ENCODE measurements at places on chromosomes 7 and 10.

- DNase-seq, result no peak
These were observed 218.8 kb downstream of the AUTS2 start for GRCh38 chr7:69817121-69817520.

- no peak for DNase-seq
These were observed 90.1 kb upstream of the CYP26C1 start for GRCh38 chr10:92970301-92971070.

DNA sequence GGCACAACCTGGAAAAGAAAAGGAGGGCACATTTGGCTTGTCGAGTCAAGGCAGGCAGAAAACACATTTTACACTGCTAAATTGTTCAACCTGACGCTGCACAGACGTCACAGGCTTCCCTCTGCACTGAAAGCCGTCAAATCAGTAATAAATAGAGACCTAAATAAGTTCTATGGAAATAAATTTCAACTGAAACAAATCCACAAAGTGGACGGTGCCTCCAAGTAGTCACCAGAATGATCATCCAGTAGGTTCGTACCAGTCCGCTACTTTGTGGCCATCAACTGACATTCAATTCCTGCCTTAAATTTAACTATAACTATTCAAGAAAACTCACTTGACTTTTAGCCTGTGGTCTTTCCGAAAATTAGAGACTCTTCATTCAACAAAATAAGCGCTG lies 49.0 kb downstream of the NPVF start:
- DNase-seq, result no peak

- DNase-seq, result no peak
These were observed 17.2 kb upstream of the MXI1 start for GRCh38 chr10:110190170-110190569.

GRCh38 chr10:6083523-6084475 lies 5.0 kb upstream of the RBM17 start:
- DNase-seq, result peak; percentile 46

DNA sequence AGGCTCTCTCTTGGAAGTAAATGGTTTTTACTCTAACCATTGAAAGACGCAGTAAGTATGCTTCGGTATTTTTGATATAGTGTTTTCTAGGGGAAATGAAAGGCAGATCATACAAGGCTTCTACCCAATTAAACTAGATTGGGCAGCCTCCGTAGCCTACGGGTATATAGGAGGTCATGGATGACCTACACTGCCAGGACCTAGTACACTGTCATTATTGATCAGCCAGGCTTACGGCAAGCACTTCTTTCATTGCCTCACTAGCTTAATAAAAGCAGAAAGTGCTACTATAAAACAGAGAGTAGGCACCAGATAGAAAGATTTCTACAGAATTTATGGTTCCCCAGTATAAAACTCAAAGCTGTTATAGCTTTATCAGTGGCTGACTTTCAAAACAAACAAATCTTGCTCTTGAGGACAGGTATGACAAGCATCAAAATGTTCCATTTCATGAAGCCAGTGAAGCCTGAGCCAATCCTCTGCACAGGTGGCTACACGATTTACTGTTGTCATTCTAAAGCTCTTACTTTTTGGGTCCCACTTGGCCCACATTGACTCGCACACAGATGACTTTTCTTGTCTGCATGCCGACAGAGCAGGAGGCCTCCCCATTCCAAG lies 358.1 kb downstream of the THSD7A start:
- no peak for DNase-seq

DNA sequence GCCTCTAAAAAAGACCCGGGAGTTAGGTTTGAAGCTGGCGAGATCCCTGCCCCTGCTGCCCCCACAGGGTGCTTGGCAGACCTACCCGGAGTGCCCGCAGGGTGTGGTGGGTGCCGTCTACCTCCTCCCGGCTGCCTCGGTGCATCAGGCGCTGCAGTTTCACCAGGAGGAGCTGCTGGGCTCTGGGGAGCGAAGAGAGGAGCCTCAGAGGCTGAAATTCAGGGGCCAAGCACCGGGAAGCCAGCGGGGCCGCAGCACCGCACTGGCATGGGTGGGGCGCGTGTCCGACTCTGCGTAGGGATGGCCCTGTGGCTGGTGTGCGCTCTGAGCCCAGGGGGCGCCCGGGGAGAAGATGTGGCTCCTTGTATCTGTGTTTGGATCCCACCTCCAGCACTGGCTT lies 74.3 kb upstream of the GNA12 start:
- no peak for DNase-seq

GRCh38 chr10:131146790-131147189 lies 164.7 kb downstream of the TCERG1L start:
- DNase-seq, result no peak

DNA sequence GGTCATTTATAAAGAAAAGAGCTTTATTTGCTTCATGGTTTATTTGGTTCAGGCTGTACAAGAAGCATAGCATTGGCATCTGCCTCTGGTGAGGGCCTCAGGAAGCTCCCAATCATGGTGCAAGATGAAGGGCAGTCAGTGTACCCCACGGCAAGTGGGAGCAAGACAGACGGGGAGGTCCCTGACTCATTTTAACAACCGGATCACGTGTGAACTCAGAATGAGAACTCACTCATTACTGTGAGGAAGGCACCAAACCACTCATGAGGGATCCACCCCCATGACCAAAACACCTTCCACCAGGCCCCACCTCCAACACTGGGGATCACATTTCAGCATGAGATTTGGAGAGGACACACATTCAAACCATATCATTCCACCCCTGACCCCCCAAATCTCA lies 15.7 kb upstream of the CRYGN start:
- no peak for DNase-seq

GRCh38 chr10:100983868-100984671 lies 3.2 kb downstream of the MRPL43 start:
- no peak for DNase-seq

DNA sequence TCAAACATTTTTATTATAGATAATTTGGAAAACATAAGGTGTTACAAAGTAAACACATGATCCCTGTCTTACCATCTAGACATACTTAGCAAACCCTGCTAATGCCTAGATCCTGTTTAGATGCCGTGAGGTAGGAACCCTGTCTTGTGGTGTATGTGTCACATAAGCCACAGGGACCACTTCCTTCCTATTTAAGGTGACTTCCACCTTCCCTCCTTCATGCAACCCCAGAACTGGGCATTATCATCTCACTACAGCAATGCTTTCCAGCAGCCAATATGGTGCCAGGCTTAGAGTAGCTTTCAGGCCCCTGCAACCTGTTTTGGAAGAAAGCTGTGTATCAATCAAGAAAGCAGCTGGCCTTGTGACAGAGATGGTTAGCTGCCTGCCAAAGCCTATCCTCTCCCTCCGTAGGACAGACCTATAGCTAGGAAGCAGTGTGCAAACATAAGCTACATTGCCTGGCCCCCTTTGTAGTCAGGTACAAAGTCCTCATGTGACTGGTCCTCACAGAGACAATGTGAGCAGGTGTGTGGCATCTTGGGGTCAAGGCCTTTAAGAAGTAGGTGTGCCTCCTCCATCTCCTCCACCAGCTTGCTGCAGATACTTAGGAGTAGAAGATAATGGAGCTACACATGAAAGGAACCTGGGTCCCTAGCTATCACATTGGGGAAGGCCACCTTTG lies 146.8 kb downstream of the SPAG6 start:
- no peak for DNase-seq

- DNase-seq, result no peak
These were observed 4.7 kb upstream of the LMBR1 start for GRCh38 chr7:156897673-156898072.

DNA sequence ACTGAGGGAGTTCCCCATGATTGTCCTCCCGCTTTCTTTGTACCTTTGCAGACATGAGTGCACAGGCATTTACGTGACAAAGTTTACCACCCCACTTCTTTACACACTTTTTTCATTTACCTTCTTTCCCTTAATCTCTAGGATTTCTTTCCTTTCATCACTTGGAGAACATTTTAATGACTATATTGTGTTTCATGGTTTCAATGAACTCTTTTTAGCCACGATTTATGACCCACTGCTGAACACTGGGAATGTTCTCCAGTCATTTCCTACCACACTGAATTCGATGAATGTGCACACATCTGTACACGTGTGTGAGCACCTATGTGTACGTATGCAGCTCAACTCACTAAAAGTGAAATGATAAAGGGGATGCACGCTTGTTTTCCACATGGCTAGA lies 371.7 kb upstream of the IGFBP3 start:
- DNase-seq, result no peak

DNA sequence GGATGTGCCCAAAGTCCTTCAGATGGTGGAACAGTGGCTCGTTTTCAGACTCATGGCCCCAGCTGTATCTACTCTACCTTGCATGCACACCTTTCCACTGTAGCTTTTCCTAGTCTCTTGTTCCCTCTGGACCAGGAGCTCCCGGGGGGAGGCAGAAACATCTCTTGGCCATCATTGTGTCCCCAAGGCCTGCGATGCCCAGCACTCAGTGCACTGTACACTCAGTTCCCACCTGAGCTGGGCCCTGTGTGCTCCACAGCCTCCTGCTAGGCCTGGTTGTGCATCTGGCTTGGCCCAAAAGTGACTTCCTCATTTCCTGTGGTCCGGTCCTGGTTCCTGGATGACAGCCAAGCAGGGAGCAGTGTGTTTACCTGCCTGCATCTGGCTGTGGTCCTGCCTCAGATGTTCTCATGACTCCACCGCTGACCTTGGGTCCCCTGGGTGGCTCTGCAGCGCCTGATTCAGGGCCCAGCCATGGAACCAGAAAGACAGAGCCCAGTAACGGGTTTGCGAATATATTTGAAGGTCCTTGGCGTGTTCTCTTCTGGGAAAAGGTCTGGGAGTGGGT lies 9.9 kb upstream of the DOCK1 start:
- no peak for DNase-seq

DNA sequence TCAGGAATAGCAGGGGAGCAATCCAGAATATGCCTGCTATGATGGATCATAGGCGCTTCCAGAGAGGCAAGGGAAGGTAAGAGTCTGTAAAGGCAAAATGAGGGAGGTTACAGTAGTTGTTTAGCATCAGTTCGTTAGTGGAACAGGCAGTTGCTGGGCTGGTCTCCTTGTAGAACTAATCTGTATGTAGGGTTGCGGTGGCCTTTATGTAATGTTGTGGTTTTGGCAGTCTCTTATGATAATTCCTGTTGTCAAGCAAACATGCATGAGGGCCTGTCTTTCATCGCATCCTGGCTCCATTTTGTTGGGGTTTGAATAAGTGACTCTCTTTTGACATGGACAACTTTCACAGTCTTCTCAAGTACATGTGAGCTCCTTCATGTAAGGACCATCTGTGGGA lies 427.8 kb upstream of the LRGUK start:
- peak; percentile 15 for DNase-seq

- DNase-seq, result no peak
These were observed 230.5 kb upstream of the TMEM229A start for GRCh38 chr7:124263232-124263827.

DNA sequence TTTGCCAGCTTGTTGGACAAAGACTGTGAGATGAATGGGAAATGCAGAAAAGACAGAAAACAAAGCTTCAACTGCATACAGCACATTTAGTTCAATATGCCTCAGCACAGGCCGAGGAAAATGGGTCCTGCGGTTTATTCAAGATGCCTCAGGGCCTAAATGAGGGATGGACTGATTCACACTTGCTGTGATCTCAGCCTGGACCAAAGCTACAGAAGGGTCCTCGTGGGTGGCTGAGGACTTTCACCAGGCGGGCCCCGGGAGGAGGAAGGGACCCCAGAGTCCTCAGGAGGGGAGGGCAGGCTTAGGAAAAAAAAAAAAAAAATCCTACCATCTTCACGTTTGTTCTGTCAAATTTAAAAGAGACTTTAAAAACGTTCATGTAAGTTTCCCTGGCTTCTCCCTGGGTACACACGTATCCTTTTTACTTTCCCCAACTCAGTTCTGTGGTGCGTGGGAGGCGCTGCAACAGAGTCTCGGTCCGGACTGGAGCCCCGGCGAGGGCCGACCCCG lies 624 bp upstream of the ZNF783 start:
- DNase-seq, result no peak

DNA sequence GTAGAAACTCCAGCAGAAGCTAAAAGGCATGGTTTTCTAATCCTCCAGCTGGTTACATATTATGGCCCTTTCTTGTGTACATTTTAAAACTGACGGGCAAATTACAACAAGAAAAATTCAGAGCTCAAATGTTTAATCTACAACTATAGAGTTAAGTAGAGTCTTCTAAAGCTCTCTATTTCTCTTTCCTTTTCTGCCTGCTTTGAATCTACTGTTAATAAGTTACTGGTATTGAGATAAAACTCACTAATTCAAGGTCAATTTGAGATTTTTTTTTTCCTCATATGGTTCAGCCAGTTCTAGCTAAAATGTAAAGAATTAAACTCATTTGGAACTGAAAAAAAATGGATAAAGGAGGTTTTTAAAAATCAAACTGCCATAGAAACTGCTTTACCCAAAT lies 1.6 kb upstream of the PRSS37 start:
- no peak for DNase-seq

GRCh38 chr7:111145472-111145871 lies 54.5 kb downstream of the LRRN3 start:
- DNase-seq, result no peak

GRCh38 chr7:47584536-47584895 lies 2.6 kb upstream of the TNS3 start:
- DNase-seq, result no peak

GRCh38 chr10:123427165-123427786 lies 238.9 kb upstream of the GPR26 start:
- DNase-seq, result no peak

GRCh38 chr10:112675560-112676083 lies 228.6 kb downstream of the VTI1A start:
- no peak for DNase-seq

GRCh38 chr10:132858121-132859081 lies 72.5 kb upstream of the NKX6-2 start:
- no peak for DNase-seq

GRCh38 chr7:116447436-116447835 lies 52.1 kb upstream of the CAV2 start:
- DNase-seq, result no peak

GRCh38 chr7:14978687-14979086 lies 76.1 kb upstream of the DGKB start:
- no peak for DNase-seq

DNA sequence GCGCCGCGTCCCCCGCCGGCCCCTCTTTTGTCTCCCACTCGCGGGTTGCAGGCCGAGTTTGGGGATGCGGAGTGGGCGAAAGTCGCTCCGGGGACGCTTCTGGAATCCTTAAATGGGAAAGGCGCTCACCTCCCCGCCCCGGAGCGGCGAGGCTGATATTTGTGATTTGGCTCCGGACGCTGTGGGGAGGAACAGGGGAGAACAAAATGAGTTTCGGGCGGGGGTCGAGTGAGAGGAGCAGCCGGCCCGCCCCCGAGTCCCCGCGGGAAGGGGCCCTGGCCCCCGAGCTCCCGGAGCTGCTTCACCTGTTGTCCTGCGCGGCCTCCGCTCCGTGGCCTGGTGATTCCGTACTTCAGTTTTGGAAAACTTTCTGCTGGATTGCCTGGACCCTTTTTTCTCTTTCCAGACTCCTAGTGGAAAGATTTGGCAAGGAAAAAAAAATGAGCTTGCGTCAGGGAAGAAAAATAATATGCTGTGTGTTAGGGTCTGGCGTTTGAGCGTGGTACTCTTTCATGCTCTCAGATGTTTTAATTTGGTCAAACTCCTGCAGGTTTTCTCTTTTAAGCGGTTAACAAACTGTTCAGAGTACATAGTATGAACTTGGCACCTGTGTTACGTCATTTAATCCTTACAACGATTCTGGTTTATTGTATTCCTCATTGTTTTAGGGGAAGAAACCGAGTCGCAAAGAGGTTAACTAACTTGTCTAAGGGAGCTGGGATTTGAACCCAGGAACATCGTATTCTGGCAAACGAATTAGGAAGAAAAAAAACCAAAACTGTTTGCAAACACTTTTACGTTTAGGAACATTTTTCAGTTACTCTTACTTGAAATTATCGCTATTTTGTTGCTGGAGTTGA lies 924 bp downstream of the BMPR1A start:
- DNase-seq, result no peak
